ENCODE measurements at places on chromosomes 2 and 18.

GRCh38 chr18:9417073-9417851, 58.1 kb upstream of the RALBP1 start:
- DNase-seq, result no peak

GRCh38 chr18:40911041-40911440, 1044.0 kb upstream of the PIK3C3 start:
- no peak for DNase-seq

DNA sequence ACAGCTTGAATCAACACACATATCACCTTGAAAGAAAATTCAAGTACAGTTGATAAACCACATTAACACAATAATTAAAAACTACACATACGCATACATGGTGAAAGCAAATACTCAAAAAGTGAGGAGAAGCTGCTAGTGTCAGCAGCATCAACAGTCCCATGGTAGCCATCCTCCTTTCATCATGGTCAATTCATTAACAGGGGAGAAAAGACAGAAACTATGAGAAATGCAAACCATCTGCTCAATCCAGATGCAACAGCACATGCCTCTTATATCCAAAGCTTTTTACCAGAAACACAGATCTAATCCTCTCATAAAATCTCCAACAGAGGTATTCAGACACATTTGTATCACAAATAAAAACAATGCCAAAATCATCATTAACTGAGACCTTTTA, 81.9 kb upstream of the CHRNA1 start:
- no peak for DNase-seq

DNA sequence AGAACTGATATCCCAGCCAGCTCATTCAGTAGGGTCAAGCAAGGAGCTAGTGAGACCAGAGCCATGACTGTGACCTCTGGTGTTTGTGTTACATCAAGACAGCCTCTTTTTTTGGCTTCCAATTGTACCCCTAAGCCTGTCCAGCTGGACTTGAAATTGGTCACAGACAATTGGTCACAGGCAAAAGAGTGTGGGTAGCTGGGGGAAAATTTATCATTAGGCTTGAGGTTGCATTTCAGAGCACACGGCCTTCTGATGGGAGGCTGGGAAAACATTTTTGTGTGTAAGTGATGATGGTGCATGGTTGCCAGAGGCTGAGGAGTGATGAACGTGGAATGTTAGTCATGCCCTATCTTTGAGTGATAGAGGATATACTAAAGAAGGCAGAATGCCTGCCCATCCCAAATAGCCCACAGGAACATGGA, 285.1 kb upstream of the SLC14A2 start:
- DNase-seq, result no peak

DNA sequence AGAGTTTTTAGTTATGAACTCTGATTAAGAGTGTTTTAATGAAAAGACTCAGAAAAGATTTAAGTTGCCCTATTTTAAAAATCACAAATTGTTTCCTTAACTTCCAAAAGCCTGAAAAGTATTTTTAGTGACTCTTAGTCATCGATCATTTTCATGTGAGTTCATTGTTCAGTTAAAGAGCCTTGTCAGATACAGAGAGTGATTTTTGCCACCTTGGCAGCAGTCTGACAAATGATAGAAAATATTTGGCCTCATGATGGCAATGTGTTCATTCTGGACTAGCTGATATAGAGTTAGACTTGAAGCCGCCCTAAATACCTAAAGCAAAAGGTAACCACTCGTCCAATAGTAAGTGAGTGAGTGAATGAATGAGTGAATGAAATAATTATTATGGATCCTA, 225.8 kb downstream of the CPS1 start:
- no peak for DNase-seq

- no peak for DNase-seq
Measured at GRCh38 chr2:46481198-46482193, 2.1 kb downstream of the TMEM247 start.

GRCh38 chr2:173654896-173655265, 300.2 kb downstream of the CDCA7 start:
- DNase-seq, result no peak

GRCh38 chr2:176088048-176088936, 4.2 kb upstream of the HOXD13 start:
- no peak for DNase-seq

DNA sequence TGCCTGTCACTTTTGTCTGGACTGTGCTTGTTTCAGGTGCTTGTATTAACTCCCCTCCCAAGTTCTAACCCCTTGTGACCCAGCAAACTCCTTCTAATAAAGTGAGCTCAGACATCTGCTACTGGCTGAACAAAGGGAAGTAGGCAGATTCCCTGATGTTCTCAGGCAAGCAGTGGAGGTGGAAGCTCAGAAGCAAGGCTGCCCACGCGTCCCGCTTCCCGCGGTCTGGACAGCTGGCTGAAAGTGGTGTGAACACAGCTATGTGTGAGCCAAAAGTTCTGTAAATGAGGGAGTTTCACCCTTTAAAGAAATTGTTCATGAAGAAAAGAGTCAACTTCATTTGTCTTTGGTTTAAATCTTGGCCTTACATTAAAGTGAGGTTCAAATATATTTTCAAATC, 40.0 kb downstream of the NAPG start:
- DNase-seq, result no peak

GRCh38 chr2:127138281-127138680, 31.3 kb upstream of the BIN1 start:
- no peak for DNase-seq

- no peak for DNase-seq
Measured at GRCh38 chr18:73577365-73577764, 570.3 kb downstream of the FBXO15 start.

DNA sequence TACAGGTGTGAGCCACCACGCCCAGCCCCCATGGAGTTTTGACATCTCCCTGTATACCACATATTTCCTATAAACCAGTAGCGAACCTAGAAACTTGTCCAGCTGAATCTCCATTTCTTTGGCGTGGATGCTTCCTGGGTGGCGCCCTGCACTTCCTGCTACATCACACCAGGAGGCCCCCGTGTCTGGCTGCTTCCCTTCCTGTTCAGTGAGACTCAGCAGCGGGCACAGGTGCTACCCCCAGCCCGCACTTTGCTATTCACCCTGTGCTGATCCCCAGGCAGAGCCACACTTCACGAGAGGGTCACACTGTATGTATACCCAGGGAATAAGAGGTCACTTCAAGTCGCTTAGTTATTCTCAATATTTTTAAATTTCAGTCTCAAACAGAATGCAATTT, 35.0 kb downstream of the CYP27C1 start:
- no peak for DNase-seq

DNA sequence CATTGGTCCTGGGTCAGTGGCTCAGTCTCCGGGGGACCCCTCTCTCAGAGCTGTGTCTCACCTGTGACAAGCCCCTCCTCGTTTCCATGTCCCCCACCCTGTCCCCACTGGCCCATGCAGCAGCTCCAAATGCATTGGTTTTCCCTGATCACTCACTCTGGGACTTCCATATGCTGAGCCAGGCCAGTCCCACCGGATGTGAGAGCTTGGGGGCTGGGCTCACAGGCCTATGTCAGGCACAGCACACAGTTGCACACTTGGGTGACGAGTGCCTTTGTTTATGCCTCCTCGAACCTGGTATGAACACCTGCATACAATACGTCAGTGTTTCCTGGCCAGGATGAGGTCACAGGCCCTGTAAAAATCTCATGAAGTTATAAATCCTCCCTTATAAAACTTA, 232.5 kb downstream of the TFCP2L1 start:
- DNase-seq, result no peak

GRCh38 chr2:169978402-169979017, 151.3 kb downstream of the UBR3 start:
- DNase-seq, result no peak

- DNase-seq, result no peak
Measured at GRCh38 chr2:128901572-128902391, 583.1 kb upstream of the HS6ST1 start.

DNA sequence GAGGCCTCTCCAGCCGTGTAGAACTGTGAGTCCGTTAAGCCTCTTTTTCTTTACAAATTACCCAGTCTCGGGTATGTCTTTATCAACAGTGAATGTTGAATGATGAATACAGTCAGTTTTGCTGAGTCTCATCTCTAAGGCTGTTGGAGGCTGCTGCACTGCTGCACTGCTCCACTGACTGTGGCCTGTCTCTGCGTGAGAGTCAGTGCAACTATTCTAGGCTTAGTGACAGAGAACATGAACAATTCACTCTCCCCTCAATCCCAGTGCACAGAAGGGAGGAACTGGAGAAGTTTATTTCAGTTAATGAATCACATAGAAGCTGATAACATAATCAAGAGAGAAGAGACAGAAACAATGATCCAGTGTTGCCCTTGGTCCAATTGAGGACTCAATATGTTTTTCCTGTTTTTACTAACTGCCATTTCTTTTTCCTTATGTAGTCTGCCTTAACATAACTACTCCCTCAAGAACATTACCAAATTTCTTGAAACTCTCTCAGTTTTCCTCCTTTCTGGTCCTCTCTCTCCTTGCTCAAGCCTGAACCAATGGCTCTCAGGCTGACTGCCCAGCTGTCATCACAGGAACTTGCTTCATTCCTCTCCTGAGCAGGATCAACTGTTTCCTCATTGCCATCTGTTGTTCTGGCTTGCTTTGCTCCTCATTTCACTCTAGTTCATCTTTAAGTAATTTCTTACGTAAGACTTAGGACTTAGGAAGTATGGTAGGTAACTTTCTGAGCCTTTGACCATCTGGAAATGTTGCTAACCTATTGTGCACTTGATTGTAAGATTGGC, 483.2 kb downstream of the METTL4 start:
- no peak for DNase-seq

GRCh38 chr2:190418727-190419126, 10.6 kb downstream of the MFSD6 start:
- DNase-seq, result no peak

DNA sequence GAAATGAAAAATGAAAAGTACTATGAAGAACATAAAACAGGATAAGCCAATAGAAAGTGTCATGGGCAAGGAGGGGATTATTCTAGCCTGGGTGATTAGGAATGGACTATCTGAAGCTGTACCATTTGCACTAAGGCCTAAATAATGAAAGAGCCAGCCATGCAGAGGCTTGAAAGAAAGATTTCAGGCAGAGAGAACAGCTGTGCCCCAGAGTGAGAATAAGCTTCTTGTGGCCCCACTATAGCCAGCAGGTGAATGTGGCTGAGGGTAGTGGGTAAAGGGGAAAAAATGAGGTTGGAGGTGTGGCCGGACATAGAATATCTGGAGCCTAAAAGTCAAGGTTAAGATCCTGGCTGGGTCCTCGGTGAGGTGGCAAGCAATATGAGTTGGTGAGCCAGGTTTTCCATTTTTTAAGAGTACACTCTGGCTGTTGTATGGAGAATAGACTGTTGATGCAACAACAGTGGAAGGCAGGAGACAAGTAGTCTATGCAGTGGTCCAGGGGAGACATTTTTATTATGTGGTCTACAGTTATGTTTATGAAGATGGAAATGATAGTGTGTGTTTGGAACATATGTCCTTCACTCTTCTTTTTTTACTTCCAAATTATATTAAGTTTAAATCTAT, 135.2 kb upstream of the SETBP1 start:
- DNase-seq, result no peak

- DNase-seq, result no peak
Measured at GRCh38 chr18:52200921-52201663, 138.9 kb upstream of the DCC start.

GRCh38 chr18:49747876-49748275, 65.5 kb downstream of the ACAA2 start:
- no peak for DNase-seq

DNA sequence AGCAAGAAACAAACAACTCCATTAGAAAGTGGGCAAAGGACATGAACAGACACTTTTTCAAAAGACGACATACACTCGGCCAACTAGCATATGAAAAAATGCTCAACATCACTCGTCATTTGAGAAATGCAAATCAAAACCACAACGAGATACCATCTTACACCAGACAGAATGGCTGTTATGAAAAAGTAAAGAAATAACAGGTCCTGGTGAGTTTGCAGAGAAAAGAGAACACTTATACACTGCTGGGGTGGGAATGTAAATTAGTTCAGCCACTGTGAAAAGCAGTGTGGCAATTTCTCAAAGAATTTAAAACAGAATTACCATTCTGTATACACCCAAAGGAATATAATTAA, 130.5 kb downstream of the PLCL1 start:
- no peak for DNase-seq

GRCh38 chr2:216164087-216164486, 54.9 kb downstream of the XRCC5 start:
- DNase-seq, result no peak

DNA sequence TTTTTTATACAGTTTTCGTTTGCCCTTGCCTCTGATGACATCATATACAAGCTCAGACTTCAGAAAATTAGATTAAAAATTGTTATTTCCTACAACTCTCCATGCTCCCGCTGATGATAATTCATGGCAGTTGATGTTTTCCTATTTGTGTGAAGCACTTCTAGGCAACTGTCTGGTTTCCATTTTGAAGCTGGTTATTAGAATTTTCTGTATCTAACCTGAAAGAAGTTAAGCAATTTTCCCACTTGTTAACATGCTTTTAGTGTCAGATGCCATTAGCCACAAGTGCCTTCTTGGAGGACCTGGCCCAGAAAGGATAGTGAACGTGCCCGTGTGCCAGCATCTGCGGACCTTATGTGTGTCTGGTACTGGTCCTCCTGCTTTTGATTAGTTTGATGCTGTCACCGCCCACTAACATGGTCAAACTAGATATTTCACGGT, 347.6 kb upstream of the RAB12 start:
- DNase-seq, result no peak

GRCh38 chr18:23629444-23629946, 33.2 kb downstream of the ANKRD29 start:
- DNase-seq, result no peak

DNA sequence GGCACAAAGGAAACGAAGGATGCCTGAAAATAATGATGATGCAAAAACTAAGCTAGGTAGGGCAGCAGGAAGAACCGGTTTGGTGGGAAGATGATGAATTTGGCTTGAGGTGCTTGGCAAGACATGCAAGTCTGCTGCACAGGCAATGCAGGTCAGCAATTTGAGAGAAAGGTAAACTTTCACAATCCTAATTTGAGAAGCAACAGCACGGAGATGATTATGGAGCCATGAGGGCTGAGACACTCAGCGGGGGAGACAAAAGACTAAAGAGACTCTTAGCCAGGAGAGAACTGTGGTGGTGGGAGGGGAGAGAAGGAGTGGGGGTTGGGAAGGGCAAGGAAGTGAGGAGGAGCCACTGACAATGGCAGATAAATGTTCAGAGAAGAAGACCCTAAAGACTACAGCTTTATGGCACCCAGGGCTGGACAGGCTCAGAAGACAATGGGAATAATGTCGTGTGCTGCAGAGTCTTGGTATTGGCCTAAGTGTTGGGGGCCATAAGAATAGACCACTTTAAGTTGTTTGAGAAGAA, 19.4 kb upstream of the RNF149 start:
- DNase-seq, result no peak
